Activated naive CD4-positive, alpha-beta T cell treated with anti-CD3 and anti-CD28 coated beads, Interleukin-2, amount 10 ng/mL, durations not matched to agents 7 days and 5 days (primary cell): ENCODE measurements at places on chromosomes 1 and 21.

DNA sequence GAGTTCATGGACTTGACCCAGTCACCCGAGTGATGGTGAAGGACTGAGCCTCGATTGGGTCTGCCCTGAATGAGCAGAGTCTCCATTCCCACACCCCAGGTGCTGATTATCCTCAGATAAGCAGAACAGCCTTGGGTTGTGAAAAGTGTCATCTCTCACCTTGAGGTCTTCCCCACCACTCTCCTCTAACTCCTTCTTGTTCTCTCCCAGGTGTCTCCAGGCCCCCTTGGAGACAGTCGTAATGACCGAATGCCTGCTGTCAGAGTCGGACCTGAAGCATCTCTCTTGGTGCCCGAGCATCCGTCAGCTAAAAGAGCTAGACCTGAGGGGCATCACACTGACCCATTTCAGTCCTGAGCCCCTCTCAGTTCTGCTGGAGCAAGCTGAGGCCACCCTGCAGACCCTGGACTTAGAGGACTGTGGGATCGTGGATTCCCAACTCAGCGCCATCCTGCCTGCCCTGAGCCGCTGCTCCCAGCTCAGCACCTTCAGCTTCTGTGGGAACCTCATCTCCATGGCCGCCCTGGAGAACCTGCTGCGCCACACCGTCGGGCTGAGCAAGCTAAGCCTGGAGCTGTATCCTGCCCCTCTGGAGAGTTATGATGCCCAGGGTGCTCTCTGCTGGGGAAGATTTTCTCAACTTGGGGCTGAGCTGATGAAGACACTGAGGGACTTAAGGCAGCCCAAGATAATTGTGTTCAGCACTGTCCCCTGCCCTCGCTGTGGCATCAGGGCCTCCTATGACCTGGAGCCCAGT, 3.4 kb downstream of the PRAMEF12 start:
- H3K36me3 ChIP-seq = no peaks in the 10 kb centered on the region
- no peak for DNase-seq
- H3K4me3 ChIP-seq = no peak overlapping the region
- H3K4me1 ChIP-seq = no peaks in the 10 kb centered on the region
- peaks cover 16% of the 10 kb centered on the region for H3K27me3 ChIP-seq

- DNase-seq = no peak
- H3K27me3 ChIP-seq = peaks cover 8% of the 10 kb centered on the region
- H3K27ac ChIP-seq = peak overlapping the region; percentile 4
- H3K4me1 ChIP-seq = peaks cover 5% of the 10 kb centered on the region
- no peaks in the 10 kb centered on the region for H3K36me3 ChIP-seq
Observed at GRCh38 chr1:204126956-204127355, 24.9 kb downstream of the ETNK2 start.

DNA sequence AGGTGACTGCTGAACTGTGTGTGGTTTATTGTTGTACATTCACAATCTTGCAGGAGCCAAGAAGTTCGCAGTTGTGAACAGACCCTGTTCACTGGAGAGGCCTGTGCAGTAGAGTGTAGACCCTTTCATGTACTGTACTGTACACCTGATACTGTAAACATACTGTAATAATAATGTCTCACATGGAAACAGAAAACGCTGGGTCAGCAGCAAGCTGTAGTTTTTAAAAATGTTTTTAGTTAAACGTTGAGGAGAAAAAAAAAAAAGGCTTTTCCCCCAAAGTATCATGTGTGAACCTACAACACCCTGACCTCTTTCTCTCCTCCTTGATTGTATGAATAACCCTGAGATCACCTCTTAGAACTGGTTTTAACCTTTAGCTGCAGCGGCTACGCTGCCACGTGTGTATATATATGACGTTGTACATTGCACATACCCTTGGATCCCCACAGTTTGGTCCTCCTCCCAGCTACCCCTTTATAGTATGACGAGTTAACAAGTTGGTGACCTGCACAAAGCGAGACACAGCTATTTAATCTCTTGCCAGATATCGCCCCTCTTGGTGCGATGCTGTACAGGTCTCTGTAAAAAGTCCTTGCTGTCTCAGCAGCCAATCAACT, 6.4 kb upstream of the PIGV start:
- peaks cover 63% of the 10 kb centered on the region for H3K36me3 ChIP-seq
- H3K27me3 ChIP-seq = no peaks in the 10 kb centered on the region
- H3K27ac ChIP-seq = no peak overlapping the region
- DNase-seq = no peak

DNA sequence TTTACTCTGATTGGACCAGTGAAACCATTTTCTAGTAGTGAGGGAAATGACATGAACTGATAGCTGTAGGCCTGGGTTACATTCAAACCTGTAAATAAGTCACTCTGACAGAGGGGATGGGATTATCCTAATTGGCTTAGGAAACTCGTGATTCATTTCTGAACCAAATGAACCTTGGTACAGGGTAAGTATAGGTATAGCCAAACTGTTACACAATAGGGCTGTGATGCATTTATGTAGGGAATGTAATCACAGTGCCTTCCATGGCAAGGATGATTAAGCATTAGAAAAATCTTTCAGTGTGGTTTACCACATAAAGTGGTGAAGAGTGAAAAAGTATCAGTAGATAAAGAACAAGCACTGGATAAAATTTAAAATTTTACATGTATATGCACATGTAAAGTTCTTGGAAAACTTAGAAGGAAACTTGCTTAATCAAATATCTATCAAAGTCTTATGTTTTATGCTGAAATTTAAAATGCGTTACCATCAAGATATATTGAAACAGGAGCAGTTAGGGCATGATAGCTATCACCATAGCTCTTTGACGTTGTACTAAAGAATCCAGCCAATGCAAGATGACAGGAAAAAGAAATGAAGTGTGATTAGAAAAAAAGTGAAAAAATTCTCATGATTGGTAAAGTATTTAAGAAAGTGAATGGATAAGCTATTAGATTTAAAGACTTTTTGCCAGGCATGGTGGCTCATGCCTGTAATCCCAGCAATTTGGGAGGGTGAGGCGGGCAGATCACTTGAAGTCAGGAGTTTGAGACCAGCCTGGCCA, 63.0 kb downstream of the RABGAP1L start:
- no peak overlapping the region for H3K27ac ChIP-seq
- DNase-seq = no peak
- peaks cover 19% of the 10 kb centered on the region for H3K36me3 ChIP-seq
- H3K27me3 ChIP-seq = no peaks in the 10 kb centered on the region
- peaks cover 6% of the 10 kb centered on the region for H3K4me1 ChIP-seq

- no peak overlapping the region for H3K27ac ChIP-seq
- no peak for DNase-seq
- no peak overlapping the region for H3K4me3 ChIP-seq
- peaks cover 9% of the 10 kb centered on the region for H3K27me3 ChIP-seq
- H3K4me1 ChIP-seq = no peaks in the 10 kb centered on the region
Observed at GRCh38 chr1:230365723-230366307, 60.3 kb downstream of the PGBD5 start.

- no peak overlapping the region for H3K4me3 ChIP-seq
- H3K27ac ChIP-seq = no peak overlapping the region
- no peaks in the 10 kb centered on the region for H3K4me1 ChIP-seq
- H3K36me3 ChIP-seq = no peaks in the 10 kb centered on the region
- peaks cover 13% of the 10 kb centered on the region for H3K27me3 ChIP-seq
Observed at GRCh38 chr1:43509740-43510375, 20.8 kb upstream of the PTPRF start.

- DNase-seq = peak; percentile 87
- no peak overlapping the region for H3K27ac ChIP-seq
- no peaks in the 10 kb centered on the region for H3K27me3 ChIP-seq
- no peaks in the 10 kb centered on the region for H3K36me3 ChIP-seq
- peaks cover 21% of the 10 kb centered on the region for H3K4me1 ChIP-seq
Observed at GRCh38 chr1:206544562-206545257, 37.4 kb downstream of the RASSF5 start.

DNA sequence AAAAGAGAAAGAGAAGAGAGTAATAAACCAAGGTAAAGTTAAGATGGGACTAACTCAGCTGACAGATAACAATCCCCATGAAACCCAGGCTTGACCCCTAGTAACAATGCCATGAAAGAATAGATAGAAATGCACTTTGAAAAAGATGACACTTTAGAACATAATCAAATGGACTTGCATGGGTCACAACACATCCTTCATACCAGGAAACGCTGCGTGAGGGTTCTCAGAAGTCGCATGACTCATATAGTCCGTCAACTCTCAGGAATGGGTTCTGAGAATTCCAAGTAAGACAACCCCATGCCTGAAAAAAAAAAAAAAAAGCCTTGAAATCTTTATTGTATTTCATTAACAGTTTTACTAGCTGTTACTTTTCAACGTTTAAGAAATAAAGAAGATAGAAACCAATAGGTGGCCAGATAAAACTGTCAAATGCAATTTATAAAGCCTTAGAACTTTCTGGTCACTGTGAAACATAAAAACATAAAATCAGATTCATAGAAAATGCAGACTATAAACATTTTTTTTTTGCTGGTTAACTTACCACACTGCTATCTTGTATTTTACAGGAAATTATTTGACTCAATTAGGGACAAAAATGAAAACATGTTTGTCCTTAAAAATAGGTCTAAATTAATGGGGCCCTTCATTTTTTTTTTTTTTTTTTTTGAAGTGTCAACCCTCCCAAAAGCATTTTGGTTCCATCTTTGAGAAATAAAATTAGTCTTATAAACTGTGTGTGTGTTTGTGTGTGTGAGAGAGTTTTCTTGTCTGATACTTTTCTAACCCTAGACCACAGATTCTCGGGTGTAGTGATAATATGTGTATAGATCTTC, 202.1 kb downstream of the NCAM2 start:
- peak overlapping the region; percentile 38 for H3K27ac ChIP-seq
- peak; percentile 36 for DNase-seq
- H3K4me3 ChIP-seq = no peak overlapping the region
- no peaks in the 10 kb centered on the region for H3K36me3 ChIP-seq
